ENCODE measurements at places on chromosomes 4 and X. TPM values are rescaled to one million over a fixed set of nuclear protein-coding genes. Genes with fewer than 3 reads are reported as not detected.

DNA sequence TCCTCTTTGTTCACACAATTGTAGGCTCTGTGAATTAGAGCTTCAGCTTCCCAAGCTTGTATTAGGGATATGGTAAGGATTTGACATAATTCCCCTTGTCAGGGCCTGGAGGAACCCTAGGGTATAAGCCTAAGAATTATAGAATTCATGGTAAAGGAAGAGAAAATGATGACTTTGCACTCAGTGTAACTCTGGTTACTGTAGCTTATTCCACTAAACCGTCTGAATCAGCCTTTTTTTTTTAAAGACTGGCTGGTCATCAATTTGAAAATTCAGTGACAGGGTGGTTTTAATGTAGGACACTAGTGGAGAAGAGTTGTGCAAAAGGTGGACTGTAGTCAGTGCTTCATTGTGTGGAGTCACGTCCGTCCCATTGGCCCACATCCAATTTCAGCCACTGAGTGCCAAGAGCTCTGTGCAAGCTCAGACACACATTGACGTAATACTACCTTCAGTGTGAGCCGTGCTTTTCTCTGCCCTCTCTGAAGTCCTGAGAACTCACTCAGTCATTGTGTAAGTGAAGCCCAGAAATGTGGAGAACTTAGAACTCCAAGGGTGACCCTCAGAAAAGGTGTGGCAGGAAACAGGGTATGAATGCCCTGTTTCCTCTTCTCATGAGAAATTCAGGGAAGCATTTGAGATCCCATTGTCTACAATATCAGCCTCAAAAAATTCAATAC, 449.8 kb downstream of the C4orf33 start:
- DNase-seq: peak; percentile 31

DNA sequence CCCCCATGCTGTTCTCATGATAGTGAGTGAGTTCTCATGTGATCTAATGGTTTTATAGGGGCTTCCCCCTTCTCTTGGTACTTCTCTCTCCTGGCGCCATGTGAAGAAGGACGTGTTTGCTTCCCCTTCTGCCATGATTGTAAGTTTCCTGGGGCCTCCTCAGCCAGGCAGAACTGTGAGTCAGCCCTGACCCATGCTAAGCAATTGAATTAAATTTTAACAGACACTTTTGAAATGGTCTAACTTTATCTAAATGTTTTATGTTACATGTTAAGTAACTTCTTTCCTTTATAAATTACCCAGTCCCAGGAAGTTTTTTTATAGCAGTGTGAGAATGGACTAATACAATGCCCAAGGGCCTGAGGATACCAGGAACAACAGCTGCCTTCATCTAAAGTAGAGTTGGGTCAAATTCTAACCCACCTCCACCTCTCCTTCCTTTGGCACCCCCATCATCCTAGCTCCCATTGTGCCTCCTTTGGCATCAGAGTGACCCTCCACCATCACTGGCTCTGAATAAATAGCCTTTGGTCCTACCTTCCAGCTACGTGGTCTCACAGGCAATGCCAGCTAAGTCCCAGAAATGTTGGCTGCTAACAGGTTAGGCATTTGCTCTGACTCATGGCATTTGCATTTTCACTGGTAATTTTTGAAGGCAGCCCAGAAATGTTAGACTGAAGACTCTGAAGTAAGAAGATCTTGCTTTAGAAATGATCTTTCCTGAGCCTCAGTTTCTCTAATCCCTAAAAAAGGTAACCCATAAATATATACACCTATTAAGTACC, 182.1 kb downstream of the MOSPD2 start:
- no peak for DNase-seq

GRCh38 chr4:86498863-86499166, 95.3 kb upstream of the PTPN13 start:
- no peak for DNase-seq

DNA sequence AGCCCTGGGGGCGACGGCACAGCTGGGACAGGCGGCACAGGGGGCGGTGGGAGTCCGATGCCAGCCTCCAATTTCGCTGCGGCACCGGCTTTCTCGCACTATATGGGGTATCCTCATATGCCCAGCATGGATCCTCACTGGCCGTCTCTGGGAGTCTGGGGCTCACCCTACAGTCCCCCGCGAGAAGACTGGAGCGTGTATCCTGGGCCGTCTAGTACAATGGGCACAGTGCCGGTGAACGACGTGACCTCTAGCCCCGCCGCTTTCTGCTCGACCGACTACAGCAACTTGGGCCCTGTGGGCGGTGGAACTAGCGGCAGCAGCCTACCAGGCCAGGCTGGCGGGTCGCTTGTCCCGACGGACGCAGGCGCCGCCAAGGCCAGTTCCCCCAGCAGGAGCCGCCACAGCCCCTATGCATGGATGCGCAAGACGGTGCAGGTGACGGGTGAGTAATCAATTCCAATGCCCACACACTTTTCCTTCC, 500 bp downstream of the CDX4 start:
- DNase-seq: no peak

DNA sequence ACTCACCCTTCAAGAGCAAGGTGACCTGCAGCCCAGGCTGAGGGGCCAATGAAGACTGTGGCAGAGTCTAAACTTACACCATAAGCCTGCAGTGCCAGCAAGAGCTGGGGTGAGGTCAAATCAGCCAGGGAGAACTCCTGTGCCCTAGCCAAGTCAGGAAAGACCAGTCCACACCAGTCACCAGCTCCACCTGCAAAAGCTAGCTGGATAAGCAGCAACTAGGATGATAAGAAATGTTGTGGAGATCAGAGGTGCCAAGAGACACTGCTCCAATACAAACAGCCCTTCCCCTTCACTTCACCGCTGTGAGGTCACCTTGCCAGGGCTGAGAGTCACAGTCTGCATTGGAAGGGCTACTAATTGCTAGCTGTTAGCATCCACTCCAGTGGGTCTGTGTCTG, 31.3 kb downstream of the NIPAL1 start:
- peak; percentile 23 for DNase-seq

- DNase-seq: no peak
Measured at GRCh38 chrX:129698150-129698549, 40.6 kb upstream of the XPNPEP2 start.

GRCh38 chr4:184851200-184851541, 25.4 kb upstream of the ACSL1 start:
- DNase-seq: peak; percentile 15

DNA sequence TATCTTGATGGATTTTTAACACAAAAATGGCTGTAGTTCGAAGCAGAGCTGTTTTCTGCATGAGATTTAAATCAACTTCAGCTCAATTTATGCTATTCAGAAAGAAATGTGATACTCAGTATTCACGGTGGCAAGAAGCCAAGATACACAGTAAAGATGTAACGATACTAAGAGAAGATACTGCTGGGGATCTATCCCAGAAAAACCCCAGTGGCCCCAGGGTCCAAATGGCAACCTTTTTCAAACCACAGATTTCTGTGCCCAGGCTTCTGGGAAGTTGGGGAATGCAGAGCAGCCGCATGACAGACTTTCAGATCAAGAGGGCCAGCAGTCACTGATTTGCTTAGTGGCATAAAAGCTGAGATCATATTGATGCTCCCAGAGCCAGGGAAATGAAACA, 353.9 kb downstream of the AFF2 start:
- DNase-seq: no peak

DNA sequence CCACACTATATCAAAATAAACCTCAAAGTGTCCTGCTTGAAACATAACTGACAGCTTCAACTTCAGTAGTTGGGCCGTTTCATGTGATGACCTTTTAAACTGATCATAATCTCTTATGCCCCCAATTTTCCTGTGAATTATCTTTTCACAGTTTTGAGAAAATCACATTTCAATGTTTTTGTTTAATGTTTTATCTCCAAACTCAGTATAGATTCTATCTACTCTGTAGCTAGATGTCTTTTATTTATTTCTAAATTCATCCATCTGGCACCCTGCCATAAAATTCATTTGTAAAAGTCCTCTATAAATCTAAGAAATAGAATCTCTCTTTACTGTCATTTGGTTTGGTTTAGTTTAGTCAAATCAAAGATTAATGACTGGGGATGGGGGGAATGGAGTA, 557.3 kb downstream of the ANKRD50 start:
- no peak for DNase-seq

- DNase-seq: no peak
Measured at GRCh38 chrX:132737743-132738142, 220.7 kb downstream of the HS6ST2 start.

- DNase-seq: no peak
Measured at GRCh38 chr4:24166501-24166900, 276.7 kb upstream of the PPARGC1A start.

- DNase-seq: no peak
Measured at GRCh38 chrX:4851534-4851933, 1138.1 kb upstream of the PRKX start.

DNA sequence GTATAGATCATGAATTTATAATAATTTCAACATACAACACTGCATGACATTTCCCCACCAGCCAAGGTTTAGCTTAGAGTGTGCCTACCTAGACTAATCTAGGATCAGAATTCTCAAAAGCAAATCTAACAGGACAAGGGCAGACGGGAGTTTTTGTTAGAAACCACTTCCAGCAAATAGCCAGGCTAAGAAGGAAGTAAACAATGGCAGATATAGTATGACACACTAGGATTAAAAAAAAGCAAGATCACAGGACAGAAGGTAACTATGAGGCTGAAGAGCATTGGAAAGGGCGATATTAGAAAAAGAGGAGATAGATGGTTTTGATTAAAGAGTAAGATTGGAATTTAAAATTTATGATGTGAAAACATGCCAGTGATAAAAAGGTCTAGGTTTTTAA, 124.8 kb downstream of the LRBA start:
- no peak for DNase-seq

GRCh38 chrX:47515941-47516665, 33.1 kb upstream of the ZNF41 start:
- no peak for DNase-seq

- no peak for DNase-seq
Measured at GRCh38 chrX:101483705-101484104, 1.6 kb upstream of the ARMCX4 start.

DNA sequence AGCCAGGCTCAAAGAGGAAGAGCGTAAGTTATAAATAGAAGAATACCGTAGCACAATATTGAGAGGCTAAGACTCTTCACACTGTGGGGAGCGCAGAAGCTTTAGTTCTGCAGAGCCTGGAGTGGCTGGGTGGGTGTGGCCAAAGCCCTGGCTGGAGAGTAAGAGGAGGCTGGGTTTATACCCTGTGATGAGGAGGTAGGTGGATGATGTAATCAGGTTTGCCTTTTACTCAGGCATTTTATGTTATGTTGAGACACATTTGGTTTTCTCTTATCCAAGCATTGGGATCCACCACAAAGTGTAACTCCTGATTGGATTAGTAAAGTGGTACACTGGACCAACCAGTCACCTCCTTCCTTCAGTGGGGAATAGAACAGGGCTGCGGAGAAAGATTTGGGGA, 13.9 kb downstream of the CDS1 start:
- DNase-seq: no peak

DNA sequence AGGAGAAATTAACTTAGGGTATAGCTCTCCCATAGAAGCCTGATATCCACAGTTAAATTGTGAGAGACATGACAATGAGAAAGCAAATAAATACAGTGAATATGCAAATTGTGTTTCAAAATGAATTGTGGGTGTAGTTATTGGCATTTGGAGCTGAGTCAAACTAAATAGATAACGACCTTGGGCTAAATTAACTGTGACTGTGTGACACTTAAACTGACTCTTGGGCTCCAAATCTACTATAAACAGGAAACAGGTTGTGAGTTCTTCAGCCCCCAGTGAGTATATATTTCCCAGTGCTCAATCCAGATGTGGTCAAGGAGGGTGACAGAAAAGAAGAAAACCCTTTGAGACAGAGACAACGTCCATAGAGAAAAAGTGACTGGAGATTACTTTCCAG, 11.3 kb upstream of the MAGEA10 start:
- DNase-seq: no peak

- peak; percentile 10 for DNase-seq
Measured at GRCh38 chr4:154049457-154050181, 260.7 kb upstream of the SFRP2 start.

DNA sequence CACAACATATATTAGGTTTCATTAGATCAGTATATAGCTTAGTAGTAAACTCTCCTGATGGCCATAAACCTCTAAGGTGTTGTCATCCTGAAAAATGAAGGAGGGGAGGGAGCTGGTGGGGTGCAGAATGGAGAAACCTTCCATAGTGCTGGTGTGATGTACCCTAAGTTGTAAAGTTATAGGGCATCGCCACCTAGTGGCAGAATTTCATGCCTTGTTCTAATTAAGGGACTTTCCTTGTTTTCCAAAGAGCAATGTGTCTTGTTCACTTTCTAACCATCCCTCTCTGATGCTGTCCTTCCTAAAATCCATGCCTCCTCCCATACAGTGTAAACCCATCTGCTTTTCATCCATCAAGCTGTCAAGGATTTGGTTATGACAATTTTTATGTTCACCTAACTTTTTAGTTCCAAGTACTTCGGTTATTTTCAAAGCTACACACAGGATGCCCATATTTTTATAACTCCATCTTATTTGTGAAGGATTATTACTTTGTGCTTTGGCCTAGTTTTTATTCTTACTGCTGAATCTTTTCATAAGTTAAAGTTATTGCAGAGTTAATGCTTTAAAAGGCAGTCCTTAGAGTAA, 4.5 kb downstream of the NBDY start:
- peak; percentile 61 for DNase-seq

GRCh38 chrX:22109442-22109841, 77.3 kb downstream of the PHEX start:
- DNase-seq: no peak

DNA sequence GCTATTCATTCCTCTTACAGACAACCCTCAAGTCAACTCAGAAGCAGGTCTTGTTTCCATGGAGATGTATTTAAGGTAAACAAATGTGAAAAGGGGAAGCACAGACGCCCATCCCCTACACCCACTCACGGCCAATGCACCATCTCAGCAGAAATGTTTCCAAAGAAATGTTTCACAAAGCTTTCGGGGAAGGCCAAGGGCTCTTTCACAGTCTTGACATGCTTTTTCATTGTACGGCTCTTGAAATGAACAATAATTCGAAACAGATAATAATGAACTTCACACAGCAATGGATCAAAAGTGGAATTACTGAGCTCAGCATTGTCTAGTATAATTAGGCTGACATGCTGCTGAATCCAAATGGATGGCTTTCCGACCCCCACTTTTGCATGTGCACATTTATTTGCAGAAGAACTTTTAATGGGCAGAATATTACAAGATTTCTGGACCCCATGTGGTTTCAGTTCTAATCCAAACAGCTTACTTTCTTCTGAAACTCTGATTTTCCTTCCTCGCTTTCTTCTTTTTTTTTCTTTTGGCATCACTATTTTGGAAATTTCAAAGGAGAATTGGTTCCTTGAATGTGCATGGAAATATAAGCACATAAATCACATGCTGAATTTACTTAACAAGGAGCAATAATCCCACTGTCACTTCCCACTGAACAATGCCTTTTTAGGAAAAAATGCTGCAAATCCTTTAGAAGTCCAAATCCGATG, 160.9 kb downstream of the SMIM20 start:
- DNase-seq: no peak

- no peak for DNase-seq
Measured at GRCh38 chrX:110743679-110744340, 51.8 kb downstream of the CHRDL1 start.

GRCh38 chrX:45527834-45528233, 327.2 kb upstream of the DIPK2B start:
- DNase-seq: no peak

SSX2B gene
- total RNA-seq: not detected

FREM3 gene
- total RNA-seq: not detected

POU4F2 gene
- not detected for total RNA-seq

AVPR2 gene
- total RNA-seq: 72.2 TPM

PAK3 gene
- 0.80 TPM for total RNA-seq

AWAT2 gene
- not detected for total RNA-seq

NAT8L gene
- 0.64 TPM for total RNA-seq

Data from transverse colon (tissue), 4 donors.